Stimulated activated CD8-positive, alpha-beta memory T cell treated with anti-CD3 and anti-CD28 coated beads, Interleukin-2, amount 100 ng/mL, for 1 hour (primary cell): ENCODE measurements at places on chromosomes 12 and 14.

GRCh38 chr12:42469355-42470175 is 120.0 kb downstream of the PRICKLE1 start:
- DNase-seq = no peak

GRCh38 chr12:6199531-6200255 is 507 bp upstream of the CD9 start:
- DNase-seq = no peak

DNA sequence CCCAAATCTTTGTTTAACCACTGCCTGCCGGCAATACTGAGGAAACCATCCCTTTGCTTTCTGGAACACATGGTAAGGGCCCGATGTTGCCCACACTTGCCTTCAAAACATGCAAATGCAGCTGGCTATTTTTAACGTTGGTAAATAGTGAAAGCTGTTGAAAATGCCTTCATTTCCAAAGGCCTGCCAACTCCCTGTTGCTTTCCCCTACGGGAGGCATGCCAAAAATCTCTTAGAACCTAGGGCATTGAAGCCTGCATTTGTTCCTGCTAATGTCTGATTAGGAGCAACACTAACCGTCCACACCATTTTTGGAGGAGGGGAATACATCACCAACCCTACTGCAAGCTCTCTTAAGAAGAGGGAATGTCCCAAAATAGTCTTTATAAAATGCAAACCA is 152.6 kb upstream of the NOS1 start:
- DNase-seq = no peak

DNA sequence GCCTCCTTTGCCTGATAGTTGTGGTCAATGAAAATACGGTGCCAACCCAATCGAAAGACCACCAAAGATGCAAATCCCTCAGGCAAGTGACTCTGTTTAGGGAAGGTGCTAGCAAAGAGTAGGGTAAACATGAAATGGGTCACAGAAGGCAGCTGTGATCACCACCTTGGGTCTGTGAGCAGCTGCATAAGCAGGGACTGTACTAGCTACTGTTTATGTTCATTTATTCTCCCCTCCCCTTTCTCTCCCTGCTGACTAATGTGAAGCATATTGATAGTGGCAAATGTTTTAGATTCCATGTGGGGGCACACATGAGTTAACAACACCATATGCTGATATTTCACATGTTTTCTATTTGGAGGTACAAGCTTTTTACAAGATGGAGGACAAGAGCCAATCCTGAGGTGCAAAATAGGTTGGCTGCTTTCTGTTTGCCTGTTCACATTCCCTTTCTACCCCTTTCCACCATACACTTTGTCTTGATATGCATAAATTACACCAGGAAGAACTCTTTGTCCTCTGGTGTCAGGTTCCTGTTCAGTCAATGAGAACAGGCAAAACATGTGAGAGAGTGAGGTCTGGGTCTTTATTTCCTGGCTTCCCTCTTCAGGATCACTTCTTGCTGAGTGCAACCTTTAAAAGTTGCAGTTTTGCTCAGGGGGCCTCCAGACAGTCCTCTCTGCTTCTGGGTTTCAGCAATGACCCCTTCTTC is 71.1 kb downstream of the AVPR1A start:
- DNase-seq = no peak

GRCh38 chr12:92136965-92137721 is 8.5 kb downstream of the BTG1 start:
- no peak for DNase-seq

DNA sequence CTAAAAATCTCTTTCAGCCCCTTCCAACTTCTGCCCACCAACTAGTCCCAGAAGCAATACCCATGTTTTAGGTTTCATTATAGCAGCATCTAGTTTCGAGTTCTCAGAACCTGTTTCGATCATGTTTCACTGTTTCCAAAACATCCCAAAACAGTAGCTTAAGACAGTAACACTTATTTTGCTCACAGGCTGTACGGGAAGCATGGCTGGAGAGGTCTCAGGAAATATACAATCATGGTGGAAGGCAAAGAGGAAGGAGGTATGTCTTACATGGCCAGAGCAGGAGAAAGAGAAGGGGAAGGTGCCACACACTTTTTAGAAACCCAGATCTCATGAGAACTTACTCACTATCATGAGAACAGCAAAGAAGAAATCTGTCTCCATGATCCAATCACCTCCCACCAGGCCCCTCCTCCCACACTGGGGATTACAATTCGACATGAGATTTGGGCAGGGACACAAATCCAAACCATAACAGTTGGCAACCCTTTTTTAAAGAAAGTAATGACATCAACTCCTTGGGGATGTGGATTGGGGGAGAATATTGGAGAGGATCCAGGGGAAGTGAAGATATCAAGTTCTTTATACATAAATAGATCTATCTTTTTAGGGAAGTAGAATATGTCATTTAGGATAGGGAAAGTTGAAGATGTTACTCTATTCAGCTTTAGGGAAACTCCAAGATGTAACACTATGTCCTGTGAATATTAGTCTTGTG is 269.9 kb upstream of the PLEKHG7 start:
- DNase-seq = no peak

DNA sequence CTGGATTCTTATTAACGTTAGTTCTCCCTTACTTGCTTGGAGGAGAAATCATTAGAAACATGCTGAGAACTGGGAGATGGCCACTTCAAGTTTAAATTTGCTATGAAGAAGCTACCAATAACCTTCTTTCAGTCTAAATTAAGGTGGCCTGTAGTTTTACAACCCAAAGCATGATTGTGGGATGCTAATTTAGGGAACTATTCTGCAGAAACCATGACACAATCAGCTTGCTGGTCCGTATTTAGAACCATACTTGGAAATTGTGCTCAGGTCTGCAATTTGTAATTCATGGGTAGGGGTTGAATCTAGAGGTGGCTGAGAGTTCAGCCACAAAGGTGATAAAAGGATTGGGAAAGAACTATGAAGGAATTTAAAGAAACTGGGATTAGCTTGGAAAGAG is 405.7 kb downstream of the RAD51B start:
- DNase-seq = no peak

DNA sequence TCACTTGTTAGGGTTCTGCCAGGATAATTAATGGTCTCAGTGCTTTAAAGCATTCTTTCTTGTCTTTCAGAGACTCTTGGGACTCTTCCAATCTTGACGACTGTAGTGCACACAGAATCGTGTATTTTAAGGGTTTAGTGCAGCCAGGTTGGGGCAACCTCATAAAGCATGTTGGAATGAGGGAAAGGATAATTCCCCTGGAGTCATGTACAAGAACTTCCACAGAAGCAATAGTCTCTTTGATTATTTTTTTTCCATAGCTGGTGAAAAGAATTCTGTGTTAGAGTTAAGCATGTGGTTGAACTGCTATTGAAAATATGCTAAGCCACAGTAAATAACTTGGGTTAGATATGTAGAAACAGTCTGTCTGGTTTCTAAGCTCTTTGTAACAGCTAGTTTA is 246.8 kb upstream of the DAAM1 start:
- DNase-seq = no peak

DNA sequence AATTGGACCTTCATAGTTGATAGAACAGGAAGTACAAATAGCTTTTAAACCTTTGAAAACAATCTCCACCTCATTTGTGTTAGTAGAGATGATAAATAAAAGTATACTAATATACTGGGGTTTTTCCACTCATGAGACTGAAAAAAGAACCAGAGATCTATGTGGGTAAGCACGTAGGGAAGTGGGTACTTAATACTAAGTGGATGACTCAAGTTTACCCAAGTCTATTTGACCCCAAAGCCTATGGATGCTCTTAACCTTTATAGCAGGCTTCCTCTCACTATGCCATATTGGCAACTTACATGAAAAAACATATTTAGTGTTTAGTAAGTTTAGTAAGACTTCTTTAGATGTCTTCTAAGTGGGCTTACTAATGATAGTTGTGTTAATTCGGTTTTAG is 49.2 kb upstream of the CHPT1 start:
- no peak for DNase-seq

DNA sequence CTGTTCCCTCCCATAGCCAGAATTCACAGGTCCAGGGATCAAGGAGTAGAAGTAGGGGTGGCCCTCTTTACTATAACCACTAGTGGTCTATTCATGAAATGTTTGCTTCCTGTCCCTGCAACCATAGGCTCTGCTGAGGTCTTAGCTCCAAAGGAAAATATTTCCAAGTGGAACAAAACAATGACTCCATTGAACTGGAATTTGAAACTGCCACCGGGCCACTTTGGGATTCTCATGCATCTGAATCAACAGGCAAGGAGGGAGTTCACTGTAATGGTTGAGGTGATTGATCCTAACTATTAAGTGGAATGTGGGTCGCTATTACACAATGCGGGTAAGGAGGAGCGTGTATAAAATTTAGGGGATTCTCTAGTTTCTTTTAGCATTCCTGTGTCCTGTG is 197.0 kb downstream of the ETNK1 start:
- DNase-seq = no peak

DNA sequence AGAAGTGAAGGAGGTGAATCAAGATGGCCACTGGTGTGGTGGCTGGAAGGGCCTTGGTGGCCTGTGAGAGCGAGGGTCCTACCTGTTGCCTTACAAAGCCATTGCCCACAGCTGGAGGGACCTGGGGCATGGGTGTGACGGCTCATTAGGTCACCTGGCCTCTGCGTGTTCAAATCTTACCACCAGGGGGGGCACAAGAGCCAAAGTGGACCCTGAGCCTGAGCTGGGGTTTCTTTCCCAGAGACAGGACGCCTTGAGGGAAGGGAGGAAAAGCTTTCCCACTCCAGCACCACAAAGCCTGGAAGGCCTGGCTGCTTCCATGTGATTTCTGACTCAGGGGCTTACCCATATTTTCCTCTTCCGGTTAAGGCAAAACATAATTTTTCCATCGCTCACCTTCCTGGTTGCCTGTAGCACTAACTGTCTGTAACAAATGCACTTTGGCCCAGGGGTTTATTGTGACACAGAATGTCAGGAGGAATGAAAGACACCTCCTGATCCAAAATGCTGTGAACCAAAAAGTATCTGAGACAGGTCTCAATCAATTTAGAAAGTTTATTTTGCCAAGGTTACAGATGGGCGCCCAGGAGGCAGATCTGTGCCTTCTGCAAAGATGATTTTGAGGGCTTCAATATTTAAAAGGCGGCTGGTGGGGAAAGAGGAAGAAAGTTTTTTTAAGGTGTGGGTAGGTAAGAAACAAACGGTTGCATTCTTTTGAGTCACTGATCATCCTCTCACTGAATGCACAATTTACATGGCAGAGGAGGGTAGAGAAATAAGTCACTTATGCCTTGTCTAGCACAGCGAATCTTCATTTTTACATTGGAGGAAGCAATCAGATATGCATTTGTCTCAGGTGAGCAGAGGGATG is 4.3 kb upstream of the CD9 start:
- DNase-seq = peak; percentile 57

DNA sequence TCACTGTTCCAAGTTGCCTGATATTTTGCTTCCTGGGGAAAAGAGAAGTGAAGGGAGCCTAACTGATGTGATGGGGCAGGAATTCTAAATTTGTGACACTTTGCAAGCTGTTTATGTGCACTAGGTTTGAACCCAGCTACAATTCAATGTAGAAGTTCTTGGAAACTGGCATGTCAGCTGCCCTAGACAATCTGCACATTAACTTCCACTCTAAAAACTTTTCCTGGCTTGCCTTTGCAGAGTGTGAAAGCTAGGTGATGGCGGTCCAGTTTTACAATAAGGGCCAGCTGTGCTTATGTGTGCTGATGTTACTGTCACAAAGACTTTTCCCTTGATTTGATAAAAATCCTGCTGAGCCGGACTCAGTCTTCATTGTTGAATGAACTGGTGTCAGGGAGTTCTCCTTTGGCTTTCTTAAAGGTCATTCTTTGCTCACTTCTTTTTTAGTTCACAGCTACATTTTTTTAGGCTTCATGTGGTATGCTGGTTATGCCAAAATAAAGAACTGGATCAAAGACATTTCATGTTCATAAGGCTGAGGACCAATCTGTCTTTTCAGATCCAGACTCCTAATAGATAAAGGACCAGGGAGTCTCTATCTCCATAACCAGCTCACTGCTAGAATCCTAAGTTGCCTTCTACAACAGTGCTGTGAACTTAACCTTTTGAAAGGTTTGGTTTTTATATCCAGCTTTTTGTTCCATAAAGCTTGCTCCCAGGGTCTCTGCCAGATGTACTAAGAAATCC is 133.5 kb downstream of the TGFB3 start:
- DNase-seq = no peak

GRCh38 chr12:89756585-89757398 is 48.2 kb upstream of the ATP2B1 start:
- DNase-seq = no peak

- DNase-seq = no peak
These were observed 45.6 kb downstream of the MSRB3 start for GRCh38 chr12:65324056-65324455.

DNA sequence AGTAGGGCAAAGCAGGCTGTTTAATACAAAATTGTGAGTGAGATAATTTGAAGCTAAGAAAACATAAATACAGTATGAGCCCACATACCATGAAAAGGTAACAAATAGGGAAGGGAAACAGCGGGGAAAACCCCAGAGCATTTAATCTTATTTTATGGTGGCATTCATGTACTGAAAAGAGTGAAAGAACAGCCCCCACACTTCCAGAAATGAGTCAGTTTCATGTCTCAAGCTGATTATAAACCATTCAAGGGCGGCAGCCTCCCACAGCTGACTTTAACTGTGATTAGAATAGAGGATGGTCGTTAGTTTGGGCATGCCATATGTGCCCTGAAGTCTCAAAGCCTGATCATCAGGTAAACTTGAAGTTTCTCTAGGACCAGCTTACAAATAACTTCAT is 64.5 kb downstream of the FOXG1 start:
- DNase-seq = no peak

DNA sequence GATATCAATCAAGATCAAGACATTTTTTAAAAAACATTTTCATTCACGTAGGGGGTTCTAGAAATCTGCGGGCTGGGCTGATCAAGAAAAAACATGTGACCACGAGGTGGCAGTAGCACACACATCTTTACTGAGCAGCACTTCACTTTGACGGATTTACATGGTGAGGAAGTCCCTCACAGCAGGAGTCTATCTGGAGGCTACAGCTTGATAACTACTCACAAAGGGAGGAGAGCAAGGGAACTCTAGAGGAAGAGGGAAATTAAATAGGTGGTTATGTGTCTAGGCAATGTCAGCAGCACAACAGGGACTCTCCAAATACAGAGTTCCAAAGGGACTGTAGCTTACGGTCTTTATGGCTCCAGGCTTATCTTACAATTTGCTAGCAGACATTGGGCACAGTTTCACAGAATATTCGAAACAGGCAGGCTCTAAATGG is 248.1 kb downstream of the DPY19L2 start:
- DNase-seq = no peak

- no peak for DNase-seq
These were observed at the start of gene CNTN1 for GRCh38 chr12:40691913-40692764. TSS of gene CNTN1 (plus strand) at chr12:40692439.

- DNase-seq = no peak
These were observed 279.9 kb downstream of the RPS29 start for GRCh38 chr14:49306152-49306751.

GRCh38 chr12:68538726-68539614 is 71.7 kb upstream of the RAP1B start:
- DNase-seq = peak; percentile 39

DNA sequence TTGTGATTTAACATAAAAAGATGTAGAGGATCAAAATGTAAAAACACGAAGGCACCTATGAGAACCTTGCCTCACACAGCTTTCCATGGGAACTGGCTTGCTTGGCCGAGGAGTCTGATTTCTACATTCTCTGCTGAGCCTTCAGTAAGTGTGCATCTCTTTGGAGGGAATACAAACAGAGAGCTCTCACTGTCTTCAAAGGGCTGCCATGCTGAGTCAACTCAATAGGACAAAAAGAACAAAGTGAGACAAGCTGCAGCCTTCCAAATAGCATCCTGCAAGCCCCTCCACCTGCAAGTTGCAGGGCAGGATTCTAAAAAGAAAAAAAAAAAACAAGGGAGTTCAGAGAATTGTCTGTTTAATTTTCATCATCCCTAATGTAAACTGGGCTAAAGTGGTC is 411.9 kb downstream of the NELL2 start:
- DNase-seq = no peak
